Activated CD8-positive, alpha-beta memory T cell treated with anti-CD3 and anti-CD28 coated beads for 1 hour (primary cell): ENCODE measurements at places on chromosomes 5 and 9.

- no peak for DNase-seq
These were observed 120.1 kb upstream of the PCA3 start for GRCh38 chr9:76644171-76644570.

DNA sequence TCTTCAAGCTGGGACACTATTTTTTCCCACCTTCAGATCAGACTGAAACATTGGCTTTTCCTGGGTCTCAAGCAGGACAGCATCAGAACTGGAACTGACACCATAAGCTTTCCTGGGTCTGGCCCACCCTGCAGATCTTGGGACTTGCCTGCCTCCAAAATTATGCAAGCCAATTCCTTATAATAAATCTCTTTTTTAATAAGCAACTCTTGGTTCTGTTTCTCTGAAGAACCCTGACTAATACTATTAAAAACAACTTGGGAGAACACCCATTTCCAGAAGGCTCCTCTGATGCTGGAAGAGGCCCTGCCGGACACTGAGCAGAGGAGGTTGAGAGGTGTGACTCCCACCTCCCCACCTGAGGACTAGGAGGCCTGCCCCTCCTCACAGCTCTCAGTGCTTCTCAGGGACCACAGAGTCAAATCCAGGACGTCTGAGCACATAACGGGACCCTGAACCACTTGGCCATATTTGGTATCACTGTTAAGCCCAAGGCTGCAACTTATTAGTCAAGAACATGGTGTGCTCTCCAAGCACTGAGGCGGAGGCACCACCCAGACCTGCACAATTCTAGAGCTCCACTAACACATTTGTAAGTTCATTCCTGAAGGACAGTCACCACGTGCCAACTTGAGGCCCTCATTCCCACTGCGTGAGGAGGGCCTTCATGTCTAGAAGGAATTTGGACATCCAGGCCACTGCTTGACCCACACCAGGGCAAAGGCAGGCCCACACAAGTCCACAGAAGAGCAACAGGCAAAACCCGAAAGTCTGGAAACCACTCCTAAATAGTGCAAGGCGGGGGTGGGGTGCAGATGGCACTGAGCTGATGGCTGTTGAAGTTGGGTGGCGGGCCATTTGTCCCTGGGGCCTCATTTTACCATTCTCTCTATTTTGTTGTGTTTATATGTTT, 9.5 kb downstream of the SHC3 start:
- DNase-seq = no peak

DNA sequence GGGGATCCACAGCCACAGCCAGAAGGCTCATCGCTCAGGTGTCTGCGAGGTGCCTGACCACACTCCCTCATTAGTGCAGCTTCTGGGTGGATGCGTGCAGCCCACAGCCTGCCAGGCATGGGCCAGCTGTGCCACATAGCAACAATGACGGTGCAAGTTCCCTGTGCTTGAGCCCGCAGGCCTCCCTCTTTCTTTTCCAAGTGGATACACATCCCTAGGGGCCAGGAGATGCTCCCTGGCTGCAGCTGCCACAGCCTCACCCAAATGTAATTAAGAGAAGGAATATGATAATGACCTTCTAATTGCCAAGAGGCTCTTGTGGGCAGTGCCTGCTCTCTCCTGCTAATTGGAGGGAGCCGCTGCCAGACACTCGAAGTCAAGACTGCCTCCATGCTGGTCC, 116.0 kb upstream of the PPP1R26 start:
- DNase-seq = no peak

- DNase-seq = no peak
These were observed 292.8 kb downstream of the SLF1 start for GRCh38 chr5:94911276-94911675.

GRCh38 chr5:133890314-133890713, 78.1 kb downstream of the C5orf15 start:
- DNase-seq = no peak

DNA sequence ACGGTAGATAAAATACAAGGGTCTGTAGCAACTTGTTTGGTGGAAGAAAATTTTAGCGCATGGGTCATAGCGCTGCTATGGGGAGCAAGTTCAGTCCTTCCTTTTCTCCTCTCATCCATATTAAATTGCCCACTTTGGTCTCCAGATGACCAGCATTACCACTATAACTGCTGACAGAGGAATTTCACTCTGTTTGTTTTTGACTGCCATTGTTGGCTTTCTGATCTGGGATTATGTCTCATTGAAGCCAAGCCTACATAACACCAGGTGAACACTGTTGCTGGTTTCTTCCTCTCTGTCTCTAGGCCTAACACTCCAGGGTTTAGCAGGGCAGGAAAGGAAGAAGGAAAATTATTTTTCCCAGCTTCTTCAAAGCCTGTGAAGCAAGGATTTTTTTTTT, 6.6 kb upstream of the SUB1 start:
- DNase-seq = no peak

- DNase-seq = no peak
These were observed 161.8 kb upstream of the IRX2 start for GRCh38 chr5:2913281-2913680.

DNA sequence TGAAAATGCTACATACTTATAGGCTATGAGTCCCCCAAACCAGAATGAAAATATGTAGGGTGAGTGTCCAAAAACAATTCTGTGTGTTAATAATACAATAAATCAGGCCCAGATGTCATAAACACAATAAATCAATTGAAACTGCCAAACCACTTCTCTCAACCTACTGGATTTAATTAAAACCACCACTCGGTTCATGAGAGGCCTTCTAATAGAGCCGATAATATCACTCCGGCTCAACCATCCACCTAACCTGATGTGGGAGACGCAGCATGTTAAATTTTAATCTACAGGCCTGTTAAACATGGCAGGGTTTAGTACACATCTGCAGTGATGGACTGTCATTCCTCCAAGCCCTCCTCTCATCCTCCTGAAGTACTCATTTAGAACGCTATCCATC, 734.5 kb upstream of the ZNF608 start:
- no peak for DNase-seq

DNA sequence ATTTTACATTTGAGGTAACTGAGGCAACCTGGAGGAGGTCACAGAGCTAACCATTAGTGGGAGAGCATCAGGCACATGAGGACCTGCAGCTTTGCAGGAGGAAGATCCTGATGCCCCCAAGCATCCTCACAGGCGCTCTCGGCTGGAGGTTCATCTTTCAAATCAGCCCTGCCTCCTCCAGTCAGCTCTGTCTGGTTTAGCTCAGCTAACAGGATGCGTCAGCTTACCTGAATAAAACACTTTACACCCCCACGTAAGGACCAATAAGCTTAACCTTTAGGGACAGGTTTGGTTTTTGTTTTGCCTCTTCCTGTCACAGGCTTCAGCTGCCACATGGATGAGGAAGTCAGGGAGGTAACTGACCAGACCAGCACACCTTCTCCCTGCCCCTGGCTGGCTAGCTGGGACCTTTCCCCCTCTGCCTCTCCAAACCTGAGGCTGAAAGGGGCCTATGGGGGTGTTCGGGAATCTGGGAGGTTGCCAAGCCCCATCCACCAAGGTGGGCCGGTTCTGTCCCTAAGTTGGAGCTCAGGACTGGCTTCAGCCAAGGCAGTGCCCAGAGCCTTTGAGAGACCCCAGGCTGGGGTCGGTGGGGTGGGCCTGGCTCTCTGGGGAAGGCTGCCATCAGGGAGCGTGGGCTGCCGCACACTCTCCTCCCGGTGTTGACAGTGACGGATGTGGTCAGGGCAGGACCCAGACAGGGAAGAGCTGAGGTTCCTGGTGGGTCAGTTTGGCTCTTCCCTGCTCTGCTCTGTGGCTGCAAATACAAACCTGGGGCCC, 20.0 kb upstream of the FCN1 start:
- DNase-seq = no peak

DNA sequence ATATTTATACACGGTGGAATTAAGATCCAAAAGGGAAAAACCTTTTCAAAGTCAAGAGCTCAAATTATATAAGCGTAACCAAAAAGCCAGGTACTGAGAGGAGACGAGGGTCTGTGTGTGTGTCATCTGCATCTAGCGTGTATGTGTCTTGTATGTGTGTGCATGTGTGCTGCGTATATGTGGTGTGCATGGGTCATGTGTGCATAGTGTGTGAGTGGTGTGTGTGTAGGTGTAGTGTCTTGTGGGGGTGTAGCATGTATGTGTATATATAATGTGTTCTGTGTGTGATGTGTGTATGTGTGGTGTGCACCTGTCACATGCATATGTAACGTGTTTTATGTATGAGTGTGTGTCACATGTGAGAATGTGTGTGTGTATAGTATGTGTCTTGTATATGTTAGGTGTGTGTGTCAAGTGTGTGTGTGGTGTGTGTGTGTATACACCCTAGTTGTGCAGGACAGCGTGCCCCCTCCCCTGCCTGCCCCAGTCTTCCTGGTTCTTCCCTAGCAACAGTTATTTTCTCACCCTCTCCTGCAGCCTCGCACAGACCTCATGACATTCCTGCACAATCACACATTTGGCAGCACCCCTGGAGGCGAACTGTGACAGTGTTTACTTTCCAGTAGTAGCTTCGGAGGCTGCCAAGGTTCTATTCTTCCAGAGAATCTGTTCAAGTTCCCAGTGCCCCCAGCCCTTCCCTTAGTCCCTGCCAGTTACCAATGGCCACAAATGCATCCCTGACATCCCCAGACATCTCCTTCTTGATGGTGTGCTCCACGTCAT, 27.1 kb upstream of the TNIP1 start:
- DNase-seq = no peak

DNA sequence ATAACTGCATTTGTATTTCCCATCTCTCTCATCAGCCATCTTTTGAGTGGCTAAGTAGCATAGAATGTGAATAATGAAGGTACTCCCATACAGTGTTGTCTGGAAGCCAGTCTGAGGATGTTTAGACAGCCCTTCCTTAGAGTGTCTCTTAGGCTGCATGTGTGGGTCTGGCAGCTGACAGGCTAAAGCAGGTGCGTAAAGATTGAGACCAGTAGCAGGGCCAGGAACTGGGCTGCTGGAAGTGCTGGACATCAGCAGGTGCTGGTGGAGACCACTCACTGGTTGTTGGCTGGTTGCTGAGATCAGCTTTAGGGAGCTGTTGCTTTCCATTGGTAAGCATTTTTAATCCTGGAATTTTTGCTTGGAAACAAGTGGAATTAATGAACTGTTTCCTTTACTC, 197.5 kb downstream of the PCSK5 start:
- DNase-seq = no peak

- peak; percentile 6 for DNase-seq
These were observed 56.7 kb downstream of the ARHGAP26 start for GRCh38 chr5:142826741-142827492.

- no peak for DNase-seq
These were observed 51.5 kb downstream of the NXNL2 start for GRCh38 chr9:88586452-88586851.

- DNase-seq = no peak
These were observed 36.9 kb downstream of the SLC12A7 start for GRCh38 chr5:1074816-1075554.

GRCh38 chr5:176819476-176819875, 9.1 kb downstream of the UNC5A start:
- DNase-seq = no peak

DNA sequence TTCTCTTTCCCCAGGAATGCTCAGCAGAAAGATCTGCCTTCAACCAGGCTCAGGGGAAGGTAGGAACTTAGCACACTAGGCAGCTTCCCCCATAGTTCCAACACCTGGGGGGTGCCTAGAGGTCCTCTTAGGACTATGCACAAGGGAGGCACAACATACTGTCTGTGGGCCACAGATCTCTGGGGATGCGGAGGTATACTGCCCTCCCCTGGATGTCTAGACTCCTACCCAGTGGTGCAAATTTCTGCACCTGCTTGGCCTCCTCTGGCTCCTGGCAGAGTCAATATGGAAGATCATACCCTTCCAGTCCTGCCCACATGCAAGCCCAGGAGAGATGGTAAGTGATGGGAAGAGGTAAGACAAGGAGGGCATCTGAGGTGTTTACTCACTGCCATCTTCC, 247.5 kb upstream of the DAPK1 start:
- no peak for DNase-seq

- DNase-seq = no peak
These were observed 103.8 kb downstream of the DMXL1 start for GRCh38 chr5:119174578-119175163.

DNA sequence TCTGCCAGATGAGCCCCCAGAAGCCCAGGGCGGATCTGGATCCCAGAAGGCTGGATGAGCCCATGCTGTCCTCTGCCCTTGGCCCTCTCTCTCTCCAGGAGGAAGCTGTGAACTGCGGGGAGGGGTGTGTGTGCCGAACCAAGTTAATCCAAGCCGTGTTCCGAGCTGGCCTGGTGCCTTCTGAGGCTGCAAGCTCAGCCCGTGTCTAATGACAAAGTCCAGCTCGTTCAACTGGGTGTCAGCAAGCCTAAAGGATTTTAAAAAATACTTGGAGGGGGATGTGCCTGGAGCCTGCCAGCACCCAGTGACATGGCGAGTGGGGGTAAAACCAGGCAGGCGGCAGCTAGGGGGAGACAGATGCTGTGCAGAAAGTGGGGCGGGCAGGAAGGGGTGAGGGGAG, 8.0 kb downstream of the STC2 start:
- DNase-seq = no peak

- no peak for DNase-seq
These were observed 288.1 kb downstream of the ARL15 start for GRCh38 chr5:54022223-54022622.

DNA sequence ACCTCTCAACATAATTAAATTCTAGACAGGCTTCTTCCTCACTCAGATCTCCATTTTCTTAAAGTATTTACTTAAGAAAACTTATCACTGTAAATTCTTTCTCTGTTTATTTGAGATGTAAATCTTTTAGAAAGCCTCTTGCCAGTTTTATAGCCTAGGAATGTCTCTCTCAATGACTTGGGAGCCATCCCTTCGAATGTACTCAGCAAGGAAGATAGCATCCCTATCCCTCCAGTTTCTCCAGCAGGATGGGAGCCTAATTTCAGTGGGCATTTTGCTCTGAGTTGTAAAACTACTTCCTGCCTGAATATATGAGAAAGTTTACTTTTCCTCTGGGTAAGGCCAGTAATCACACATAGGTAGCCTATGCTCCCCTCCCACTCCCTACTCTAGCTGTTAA, 558.5 kb upstream of the ARRDC3 start:
- no peak for DNase-seq

GRCh38 chr5:43313854-43314457, 744 bp upstream of the HMGCS1 start:
- no peak for DNase-seq

DNA sequence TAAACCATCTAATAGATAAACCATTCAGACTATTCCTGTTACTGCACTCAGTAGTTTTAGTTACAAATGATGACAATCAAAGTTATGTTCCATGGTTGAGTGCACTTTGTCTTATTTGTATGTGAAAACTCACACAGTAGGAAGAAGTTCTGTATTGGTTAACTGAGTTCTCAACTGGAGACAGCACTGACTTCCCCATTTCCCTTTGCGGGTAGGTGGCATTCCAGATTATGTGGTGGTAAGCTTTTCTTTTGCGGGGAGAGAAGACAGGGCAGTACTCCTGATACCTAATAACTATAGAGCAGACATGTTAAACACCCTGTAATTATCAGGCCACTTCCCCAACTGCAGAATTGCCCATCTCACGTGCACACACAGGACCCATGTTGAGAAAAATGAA, 24.4 kb downstream of the TARS1 start:
- DNase-seq = no peak

- no peak for DNase-seq
These were observed 115.1 kb upstream of the CTNND2 start for GRCh38 chr5:12019306-12019705.

GRCh38 chr5:110386782-110387181, 339.7 kb downstream of the TMEM232 start:
- DNase-seq = no peak
